ENCODE measurements at places on chromosomes 6 and 20.

GRCh38 chr20:41654292-41654691 lies 36.1 kb upstream of the CHD6 start:
- no peak for ATAC-seq

DNA sequence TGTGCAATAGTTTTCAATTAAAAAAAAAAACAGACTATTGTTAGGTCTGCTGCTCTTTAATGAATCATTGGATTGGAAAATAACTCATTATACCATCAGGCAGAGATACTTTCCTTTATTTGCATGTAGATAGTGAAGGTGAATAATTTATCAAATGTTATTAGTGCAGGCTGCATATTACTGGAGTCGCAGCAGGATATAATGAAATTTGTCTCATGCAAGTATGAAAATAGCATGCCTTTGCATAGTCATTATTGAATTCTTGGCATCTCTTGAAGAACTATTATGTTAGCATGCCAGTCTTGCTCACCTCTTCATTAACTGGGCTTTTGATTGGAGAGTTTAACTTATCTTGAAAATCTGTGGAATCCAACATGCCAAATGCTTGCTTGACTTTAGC lies 241.7 kb downstream of the CDKAL1 start:
- no peak for ATAC-seq

- ATAC-seq = no peak
These were observed 372.7 kb upstream of the RGS17 start for GRCh38 chr6:153503810-153504209.

GRCh38 chr20:38141204-38141888 lies 23.7 kb downstream of the TGM2 start:
- ATAC-seq = no peak

- no peak for ATAC-seq
These were observed 36.8 kb upstream of the L3MBTL3 start for GRCh38 chr6:129981598-129981997.

GRCh38 chr20:51888291-51888690 lies 86.0 kb upstream of the SALL4 start:
- no peak for ATAC-seq
